ENCODE measurements at places on chromosomes 6 and 20.

GRCh38 chr6:168563656-168564055 is 122.7 kb downstream of the SMOC2 start:
- no peak for DNase-seq

- DNase-seq = no peak
Observed at GRCh38 chr20:17381724-17382123, 149.5 kb downstream of the BFSP1 start.

DNA sequence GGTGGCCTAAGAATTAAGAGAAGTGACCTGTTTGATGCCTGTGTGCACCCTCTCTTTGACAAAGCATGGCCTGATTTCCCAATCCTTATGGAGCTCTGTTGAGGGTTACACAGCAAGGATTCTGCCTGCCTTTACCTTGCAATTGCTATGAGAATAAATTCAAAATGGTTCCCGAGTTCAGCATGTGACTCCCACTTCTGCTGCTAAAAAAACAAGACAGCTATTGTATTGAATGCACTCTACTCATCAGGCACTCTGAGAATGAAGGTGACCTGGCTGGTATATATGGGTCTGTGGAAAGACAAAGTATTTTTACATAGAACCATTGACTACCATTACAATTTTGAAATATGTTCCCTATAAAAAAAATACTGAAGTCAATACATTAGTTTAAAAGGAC is 190.3 kb downstream of the ATXN1 start:
- no peak for DNase-seq

DNA sequence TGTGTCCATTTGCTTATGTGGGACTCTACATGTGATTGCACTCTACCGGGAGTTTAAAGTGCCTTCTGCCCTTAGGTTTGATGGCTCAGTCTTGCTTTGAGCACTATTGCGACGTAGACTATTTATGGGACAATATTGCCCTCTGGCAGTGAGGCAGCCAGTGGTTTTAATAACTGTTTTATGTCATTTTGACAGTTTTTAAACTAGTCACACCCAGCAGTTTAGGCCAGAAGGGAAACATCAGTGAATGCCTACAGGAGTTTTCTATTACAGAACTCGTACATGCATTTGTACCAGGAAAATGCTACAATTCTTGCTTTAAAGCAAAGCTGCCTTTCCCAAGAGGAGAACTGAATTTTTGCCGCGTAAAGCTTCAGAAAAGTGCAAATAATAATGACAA is 813.7 kb downstream of the KIF16B start:
- no peak for DNase-seq

- no peak for DNase-seq
Observed at GRCh38 chr20:8413691-8414090, 281.6 kb downstream of the PLCB1 start.

- no peak for DNase-seq
Observed at GRCh38 chr20:48339190-48339985, 488.4 kb downstream of the PREX1 start.

Data from NCI-H1417 treated with DMSO at 0.1 percent for 48 hours (cell line).